ENCODE measurements at places on chromosomes 16 and 17. TPM values are rescaled to one million over a fixed set of nuclear protein-coding genes. Genes with fewer than 3 reads are reported as not detected.

GRCh38 chr17:17808706-17809432, 27.9 kb downstream of the SREBF1 start:
- DNase-seq, result peak; percentile 83

The KRTAP4-6 gene
- not detected for total RNA-seq

DNA sequence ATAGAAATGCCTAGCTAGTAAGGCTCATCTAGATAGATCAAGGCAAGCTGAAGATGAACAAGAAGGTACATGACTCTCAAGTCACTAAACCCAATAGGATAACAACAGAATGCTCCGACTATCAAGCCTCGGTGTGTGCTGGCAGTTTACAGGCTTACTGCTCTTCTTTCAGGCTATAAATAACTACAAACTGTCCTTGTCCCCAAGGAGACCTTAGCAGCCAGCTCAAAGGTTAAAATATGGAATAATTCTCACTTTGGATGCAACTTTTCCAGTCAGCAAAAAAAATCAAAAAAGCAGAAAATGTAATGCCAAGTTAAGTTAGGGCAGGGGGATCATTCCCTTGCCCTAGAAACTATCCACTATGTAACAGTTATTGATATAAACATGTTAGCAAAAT, 44.6 kb downstream of the SPOP start:
- DNase-seq, result no peak

DNA sequence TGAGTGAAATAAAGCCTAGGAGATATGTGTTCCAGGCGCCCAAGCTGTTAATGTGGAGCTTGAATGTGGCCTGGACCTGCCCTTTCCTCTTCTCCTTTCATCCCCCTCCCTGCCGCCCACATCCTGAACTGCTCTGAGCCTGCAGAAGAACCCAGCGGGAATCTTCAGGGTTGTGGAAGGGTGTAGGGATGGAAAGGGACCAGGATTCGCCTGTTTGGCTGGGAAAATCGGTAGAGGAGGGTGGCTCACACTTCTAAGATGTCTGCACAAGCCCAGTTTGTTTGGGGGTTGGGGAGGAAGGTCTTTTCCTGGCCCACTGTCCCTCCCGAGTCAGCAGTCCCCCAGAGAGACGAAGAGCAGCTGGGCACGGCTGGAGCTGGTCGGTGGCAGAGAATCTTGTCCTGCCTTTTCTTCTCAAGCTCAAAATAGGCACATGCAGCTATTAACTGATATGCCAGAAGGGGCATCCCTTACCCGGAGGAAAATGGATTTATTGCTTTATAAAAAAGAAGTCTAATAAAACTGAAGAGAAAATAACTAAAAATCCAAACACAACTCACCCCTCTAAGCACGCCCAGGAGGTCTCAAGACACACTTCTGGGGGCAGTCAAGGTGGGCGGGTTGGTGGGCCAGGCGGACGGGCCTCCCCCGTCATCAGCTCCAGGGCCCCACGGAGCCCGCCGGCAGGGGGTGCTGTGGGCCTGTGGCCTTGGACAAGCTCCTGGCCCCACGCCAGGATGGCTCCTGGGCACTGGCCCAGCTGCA, 11.5 kb upstream of the PITPNA start:
- peak; percentile 75 for DNase-seq

DNA sequence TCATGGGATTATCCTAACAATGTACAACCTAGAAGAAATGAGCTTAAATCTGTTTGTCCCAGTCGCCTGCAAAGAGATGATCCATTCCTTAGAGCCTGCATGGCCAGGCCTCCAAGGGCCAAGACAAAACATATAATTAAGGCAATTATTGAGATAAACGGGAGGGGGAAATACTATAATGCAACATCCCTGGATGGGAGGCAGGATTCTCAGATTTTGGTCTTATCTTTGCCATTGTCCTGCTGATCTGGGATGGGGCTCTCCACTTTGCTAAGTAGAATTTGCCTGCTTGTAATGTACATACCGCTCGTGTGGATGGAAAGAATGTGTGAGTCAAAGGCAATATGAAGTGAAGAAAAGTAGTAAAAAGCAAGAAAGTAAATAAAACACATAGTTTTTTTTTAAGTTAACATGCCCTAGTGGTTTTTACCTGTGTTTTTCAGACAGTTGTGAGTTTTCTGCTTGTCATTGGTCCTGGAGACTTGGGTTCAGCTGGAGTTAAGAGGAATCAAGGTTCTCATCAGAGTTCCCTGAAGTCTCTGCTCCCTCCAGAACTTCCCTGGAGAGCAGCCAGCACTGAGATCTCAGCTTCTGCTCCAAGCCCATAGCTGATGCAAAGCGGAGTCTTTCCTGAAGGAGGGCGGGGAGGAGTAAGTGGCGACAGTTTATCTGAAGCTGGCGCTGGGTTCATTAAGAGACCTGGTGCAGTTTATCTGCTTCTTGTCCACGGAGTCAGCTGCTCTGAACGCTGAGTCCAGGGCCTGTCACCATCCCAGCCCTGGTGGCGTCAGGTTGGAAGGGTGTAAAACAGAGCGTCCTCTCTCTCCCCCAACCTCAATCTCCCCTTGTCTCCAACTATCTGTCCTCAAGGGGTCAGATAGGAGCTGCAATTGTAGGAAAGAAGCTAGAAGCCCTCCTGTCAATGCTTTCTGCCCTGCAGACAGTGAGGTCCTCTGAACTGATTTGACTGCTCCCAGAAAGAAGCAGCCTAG, 30.1 kb downstream of the HOXB1 start:
- no peak for DNase-seq

DNA sequence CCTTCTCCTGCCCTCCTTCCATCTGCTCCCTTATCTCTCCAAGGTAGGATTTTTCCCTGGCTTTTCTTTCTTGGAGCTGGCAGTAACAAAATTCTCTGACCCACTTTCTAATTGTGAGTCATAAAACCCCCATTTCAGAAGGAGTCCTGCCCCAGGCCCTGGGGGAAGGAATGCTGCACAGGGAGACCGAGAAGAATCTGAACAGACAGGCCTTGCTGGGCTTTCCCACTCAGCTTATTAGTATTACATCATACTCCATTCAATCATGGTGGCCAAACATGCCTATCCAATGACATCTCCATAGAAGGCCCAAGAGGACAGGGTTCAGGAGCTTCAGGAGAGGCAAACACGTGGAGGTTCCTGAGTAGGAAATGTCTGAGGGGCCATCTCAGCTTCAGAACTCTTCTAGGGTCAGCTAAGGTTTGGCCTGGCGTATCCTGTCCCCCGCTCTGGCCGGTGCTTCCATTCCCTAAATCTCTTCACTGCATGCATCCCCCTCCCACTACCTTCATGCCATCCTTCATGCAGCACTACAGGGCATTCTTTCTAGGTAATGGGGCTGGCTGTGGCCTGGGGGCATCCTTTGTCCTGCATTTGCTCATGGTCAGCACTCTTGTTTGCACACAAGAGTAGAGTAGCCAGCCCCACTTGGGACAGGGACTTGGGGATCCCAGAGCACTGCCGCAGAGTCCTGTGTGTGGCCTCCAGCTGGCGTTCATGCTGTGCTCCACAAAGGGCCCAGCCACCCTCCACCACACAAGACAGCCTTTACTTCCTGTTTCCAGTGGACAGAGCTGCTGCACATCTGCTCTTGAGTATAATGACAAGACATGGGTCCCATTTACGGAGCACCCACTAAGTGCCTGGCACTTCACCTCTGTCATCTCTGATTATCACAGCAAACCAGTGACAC, 8.2 kb downstream of the SLC6A2 start:
- DNase-seq, result no peak

DNA sequence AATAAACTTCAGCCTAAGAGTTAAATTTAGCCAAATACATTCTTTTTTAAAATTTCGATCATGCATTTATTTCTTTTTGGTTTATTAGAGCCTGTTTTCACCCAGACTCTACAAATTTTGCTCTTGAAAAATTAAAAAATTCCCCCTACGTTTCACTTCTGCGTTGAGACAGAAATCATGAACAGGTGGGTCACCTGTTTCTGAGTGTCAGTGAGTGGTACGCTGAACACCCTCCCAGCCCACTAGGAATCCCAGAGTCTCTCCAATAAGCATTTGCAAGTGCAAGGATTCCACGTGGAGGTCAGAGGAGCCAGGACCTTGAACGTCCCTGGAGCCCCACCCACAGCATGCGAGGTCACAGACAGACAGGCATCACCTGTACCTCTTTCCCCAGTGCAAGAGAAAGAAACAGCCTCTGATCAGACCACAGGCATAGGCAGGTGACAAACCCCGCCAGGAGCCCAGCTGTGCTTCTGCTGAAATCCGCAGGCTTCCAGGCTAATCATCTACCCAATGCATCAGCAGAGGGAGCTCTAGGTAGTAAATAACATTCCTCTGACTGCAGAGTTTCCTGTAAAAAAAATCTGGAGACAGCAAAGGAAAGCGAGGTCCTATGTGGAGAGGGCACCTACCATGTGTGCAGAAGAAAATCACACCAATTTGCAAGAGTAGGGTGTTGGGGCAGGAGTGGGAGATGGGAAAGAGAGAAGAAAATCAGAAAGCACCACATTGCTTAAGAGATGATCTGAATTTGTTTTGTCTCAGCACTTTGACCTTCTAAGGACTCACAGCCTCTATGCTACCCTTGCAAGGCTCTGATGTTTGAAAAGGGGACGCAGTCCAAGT, 5.9 kb upstream of the XYLT1 start:
- DNase-seq, result peak; percentile 66

The ZPBP2 gene
- 0.19 TPM for total RNA-seq

The GGT6 gene
- not detected for total RNA-seq

GRCh38 chr16:50460538-50461399, 87.4 kb upstream of the NKD1 start:
- no peak for DNase-seq

The TBC1D3I gene
- total RNA-seq, result 1.1 TPM

- DNase-seq, result no peak
These were observed 40.3 kb downstream of the PKD1 start for GRCh38 chr16:2095315-2095853.

The ADORA2B gene
- total RNA-seq, result 1.1 TPM

The TK2 gene
- total RNA-seq, result 8.5 TPM

The HBA2 gene
- total RNA-seq, result not detected

The KRT17 gene
- total RNA-seq, result 0.80 TPM

GRCh38 chr17:51270636-51271035, 10.3 kb downstream of the UTP18 start:
- no peak for DNase-seq

The MYOCD gene
- total RNA-seq, result not detected

DNA sequence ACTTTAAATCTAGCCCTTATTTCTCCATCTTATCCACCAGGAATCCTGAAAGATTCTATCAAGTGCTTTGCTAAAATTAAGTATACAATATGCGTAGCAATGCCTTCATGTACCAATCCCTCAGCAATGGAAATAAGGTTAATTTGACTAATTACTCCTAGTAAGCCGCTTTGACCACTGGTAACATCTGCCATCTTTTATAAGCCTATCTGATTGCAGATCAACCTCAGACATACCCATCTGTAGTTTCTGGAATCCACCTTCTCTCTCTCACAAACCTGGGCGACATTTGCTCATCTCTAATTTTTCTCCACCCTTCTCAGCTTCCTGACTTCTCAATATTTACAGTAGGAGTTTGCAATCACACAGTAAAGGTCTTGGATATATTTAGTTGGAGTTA, 138.8 kb upstream of the CRHR1 start:
- DNase-seq, result no peak

The ZMYND15 gene
- total RNA-seq, result 0.12 TPM

GRCh38 chr17:39848600-39848999, 15.5 kb downstream of the IKZF3 start:
- DNase-seq, result no peak

The MEOX1 gene
- total RNA-seq, result 1.3 TPM

GRCh38 chr16:25189305-25189704, 27.4 kb upstream of the AQP8 start:
- DNase-seq, result no peak

The KRT25 gene
- total RNA-seq, result not detected

- no peak for DNase-seq
These were observed 1.4 kb downstream of the RHBDL1 start for GRCh38 chr16:676913-677312.

The ANKRD40CL gene
- not detected for total RNA-seq

- DNase-seq, result no peak
These were observed 44.4 kb downstream of the ZNF778 start for GRCh38 chr16:89261691-89262563.

DNA sequence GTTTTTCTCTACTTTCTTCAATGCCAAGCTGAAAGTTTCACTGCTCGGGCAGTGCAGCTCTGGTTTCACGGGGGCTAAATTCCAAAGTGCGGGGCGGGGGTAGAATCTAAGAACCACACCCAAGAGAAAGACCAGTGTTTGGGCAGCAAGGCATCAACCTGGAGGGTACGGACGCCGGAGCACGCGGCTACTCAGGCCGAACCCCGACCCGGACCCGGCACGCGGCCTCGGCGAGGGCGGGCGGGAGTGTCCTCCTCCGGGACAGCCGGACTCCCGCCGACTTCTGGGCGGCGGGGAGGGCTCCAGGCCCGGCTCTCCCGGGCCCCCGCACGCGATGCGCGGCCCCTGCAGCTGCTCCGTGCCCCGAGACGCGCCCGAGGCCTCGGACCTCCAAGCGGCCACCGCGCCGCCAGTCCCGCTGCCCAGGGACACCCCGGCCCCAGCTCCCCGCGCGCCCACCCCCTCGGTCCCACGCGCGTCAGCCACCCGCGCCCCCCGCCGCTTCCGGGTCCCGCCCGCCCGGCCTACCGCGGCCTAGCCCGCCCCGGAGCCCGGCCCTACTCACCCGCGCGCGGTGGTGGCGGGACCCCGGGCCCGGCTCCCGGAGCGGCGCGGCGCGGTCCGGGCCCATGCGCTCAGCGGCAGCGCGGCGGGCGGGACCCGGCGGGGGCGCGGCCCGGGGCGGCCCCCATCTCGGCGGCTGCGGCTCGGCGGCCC, 561 bp downstream of the AXIN1 start:
- DNase-seq, result no peak

The COL1A1 gene
- 0.67 TPM for total RNA-seq

DNA sequence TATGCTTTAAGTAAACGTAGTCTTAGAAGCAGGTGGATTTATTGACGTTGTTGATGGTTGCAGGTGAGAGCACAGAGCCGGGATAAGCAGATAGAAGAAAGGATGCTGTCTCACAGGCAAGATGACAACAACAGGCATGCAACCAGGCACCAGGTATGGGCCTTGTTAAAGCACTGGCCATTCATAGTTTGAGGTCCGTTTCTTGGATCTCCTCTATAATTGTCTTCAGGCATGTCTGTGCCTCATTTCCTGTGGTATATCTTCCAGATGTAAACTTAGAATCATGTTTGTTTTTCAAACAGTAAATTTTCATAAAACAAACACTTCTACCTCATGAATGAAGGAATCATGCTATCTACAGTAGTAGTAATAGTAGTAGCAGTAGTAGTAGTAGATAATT, 20.6 kb downstream of the KAT7 start:
- no peak for DNase-seq

DNA sequence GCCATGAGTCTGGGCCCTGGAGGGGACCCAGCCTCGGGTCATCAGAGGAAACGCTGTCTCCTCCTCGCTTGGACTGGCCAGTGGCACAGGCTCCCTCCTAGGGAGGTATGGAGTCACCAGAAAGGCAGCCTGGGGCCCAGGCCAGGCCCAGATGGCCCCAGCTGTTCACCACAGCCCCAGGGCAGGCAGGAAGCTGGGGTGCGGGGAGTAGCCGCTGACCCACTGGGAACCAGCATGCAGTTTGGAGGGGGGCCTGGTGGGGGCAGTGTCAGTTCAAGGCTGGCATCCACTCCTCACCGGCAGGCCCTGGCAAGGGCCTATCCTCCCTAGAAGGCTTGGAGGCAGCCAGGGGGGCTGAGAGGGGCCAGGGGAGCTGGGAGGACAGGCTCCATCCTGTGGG, 48.8 kb downstream of the SDK2 start:
- peak; percentile 66 for DNase-seq

Data from activated CD8-positive, alpha-beta memory T cell treated with anti-CD3 and anti-CD28 coated beads, Interleukin-2, amount 10 ng/mL, durations not matched to agents 7 days and 5 days (primary cell).